ENCODE measurements at places on chromosomes 7 and 10.
A peak's percentile ranks its signal among the peaks of the same experiment; 100 is the strongest.

GRCh38 chr10:119651514-119652360 is 557 bp downstream of the BAG3 start:
- DNase-seq, result peak; percentile 52

- no peak for DNase-seq
Measured at GRCh38 chr10:119457966-119458766, 84.4 kb downstream of the RGS10 start.

DNA sequence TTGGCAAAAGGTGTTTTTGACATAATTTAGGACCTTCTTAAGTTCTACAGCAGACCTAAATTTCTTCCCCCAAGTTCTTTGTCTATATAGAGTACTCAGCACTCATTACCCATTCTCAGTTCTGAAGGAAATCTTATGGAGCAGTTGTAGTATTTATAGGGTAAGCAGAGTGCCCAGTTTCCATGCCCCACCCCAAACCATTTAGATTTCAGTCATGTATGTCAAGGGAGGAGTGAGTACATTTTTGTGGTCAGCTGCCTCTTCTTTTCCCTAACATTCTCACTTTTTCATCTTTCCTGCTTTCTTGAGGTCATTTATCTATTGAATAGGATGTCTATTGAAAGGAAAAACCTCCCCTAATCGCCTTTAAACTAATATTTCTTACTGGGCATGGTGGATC is 83.3 kb downstream of the KAT6B start:
- DNase-seq, result no peak

DNA sequence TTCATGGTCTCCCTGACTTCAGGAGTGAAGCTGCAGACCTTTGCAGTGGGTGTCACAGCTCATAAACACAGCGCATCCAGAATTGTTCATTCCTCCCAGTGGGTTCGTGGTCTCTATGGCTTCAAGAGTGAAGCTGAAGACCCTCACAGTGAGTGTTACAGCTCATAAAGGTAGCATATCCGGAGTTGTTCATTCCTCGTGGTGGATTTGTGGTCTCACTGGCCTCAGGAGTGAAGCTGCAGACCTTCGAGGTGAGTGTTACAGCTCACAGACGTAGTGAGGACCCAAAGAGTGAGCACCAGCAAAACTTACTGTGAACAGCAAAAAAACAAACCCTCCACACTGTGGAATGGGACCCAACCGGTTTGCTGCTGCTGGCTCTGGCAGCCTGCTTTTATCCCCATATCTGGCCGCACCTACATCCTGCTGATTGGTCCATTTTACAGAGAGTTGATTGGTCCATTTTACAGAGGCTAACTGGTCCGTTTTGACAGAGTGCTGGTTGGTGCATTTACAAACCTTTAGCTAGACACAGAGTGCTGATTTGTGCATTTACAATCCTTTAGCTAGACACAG is 308.8 kb downstream of the PTPRN2 start:
- no peak for DNase-seq

GRCh38 chr10:69218831-69219230 is 1.3 kb upstream of the HKDC1 start:
- no peak for DNase-seq

- DNase-seq, result no peak
Measured at GRCh38 chr10:62861507-62861906, 45.3 kb upstream of the EGR2 start.

DNA sequence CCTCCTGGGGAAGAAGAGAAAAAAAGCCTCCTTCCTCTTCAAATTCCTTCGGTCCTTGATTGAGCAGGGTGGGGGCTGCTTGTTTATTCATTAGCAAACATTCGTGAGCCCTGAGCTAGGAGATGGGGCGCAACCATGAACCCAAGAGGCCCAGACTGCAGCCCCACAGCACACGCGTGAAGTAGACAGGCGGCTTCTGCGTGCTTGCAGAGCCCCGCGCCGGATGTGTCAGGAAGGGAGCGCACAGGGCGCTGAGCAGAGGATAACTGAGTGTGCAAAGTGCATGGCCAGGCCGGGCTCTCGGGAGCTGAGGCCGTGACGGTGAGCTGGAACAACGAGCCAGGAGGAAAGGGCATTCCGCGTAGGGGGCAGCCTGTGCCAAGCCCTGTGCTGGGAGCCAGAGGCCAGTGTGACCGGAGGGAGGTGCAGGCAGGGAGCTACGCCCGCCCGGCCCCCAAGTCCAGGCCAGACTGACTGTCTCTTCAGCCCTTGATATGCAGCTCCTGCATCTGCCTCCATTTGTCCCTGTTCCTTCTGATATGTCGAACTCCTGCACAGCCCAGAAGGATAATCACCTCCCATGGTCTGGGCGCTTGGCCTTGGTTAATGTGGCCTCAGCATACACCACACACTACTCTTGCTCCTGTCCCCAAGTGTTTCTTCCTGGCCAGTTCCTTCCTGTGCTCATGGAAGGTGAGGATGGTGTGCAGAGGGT is 4.6 kb downstream of the FOXL3 start:
- DNase-seq, result no peak

- peak; percentile 84 for DNase-seq
Measured at GRCh38 chr10:132023092-132023811, 41.5 kb upstream of the BNIP3 start.

DNA sequence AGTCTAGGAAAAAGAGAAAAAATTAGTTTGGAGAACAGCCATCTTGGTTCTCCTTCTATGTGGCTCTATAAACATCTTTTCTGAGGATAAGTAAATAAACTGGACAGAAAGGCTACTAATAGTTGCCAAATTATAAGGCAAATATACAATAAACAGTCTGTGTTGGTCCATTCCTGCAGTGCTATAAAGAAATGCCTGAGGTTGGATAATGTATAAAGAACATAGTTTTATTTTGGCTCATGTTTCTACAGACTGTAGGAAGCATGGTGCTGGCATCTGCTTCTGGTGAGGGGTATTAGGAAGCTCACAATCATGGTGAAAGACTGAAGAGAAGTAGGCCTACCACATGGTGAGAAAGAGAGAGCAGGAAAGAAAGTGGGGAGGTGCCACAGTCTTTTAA is 209.7 kb downstream of the MACC1 start:
- no peak for DNase-seq

GRCh38 chr10:20811131-20811530 is 86.0 kb downstream of the NEBL start:
- DNase-seq, result no peak

- DNase-seq, result no peak
Measured at GRCh38 chr10:131002031-131002861, 309.3 kb downstream of the TCERG1L start.

DNA sequence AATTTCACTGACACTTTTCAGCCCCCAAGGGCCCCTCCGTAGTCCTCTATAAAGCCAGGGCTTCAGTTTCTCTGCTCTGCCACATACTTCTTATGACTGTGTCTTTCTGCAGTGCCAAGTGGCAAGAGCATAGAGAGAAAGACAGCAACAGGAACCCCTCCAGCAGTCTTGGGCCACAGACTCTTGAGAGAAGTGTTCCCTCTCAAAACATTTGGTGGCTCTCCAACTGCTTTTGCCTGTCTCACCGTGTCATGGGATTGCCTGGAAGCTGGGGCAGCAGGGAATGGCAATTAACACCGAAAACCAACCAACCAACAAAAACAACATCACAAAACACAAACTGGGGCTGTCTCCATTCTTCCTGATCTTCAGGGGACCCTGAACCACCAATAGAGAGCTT is 73.8 kb upstream of the ELN start:
- no peak for DNase-seq

DNA sequence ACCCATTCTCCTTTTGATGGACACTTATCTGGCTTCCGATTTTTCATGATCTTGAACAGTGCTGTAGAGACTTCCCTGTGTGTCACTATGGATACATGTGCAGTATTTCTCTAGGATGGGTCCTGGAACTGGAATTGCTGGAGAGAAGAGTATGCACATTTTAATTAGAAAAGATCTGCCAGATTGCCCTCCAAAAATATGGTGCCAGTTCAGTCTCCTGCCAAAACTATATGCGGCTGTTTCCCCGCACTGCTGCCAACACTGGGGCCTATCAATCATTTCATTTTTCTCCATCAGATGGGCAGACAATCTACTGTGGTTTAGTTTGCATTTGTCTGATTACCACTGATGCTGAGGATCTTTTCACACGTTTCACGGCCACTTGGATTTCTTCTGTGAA is 105.0 kb downstream of the SH2D4B start:
- no peak for DNase-seq

DNA sequence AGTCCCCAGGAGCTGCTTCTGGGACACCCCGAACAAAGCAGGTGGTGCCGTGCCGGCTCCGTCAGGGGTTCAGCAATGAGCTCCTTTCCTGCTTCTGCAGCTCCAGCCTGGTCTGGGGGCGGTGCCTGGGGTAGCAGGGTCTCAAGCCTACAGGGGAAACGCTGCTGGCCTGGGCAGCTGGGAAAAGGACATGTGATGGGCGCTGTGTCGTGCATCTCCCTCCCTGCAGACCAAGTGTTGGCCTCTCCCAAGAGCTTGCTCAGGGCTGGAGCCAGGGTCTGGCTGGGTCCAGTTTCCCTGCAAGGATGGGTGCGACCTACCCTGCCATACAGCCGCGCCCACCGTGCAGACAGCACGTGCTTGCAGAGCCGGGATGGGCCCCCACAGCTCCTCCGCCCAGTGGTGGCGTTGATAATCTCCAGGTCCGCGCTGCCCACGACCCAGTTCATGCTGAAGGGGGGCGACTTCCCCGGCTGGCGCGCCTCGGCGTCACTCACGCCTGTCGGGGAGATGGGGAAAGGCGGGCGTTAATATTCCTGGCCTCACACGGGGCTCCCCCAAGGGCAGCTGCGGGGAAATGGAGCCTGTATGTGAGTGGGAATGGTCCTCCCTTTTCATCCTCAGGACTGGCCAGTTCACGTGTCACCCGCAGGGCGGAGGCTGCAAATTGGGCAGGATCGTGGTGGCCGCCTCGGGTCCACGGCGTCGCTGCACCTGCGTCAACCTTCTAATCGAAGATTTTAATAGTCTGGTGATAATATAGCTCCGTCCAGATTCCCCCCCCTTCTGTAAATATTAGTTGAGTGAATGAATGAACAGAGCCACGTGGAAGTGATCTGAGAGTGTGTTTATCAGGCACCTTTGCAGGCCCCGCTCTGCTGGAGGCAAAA is 128.6 kb downstream of the WDR37 start:
- no peak for DNase-seq

GRCh38 chr10:68327889-68328786 is 3.7 kb upstream of the HNRNPH3 start:
- DNase-seq, result no peak

DNA sequence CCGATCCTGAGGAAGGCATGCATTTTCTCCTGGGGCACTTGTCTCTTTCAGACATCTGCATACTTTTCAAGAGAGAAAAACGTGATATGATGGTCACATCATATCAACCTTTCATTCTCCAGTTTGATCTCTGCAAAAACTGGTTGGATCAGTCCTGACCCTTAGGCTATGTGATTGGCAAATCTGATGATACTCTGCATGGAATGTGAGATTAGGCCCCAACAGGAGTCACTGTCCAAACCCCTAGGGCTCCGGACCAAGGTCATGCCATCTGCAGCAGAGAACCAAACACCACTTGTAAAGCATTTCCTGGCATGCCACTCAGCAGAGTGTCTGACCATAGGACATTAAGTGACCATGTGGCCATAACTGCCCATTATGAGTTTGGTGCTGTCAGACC is 8.6 kb downstream of the GCK start:
- no peak for DNase-seq

GRCh38 chr10:31668326-31668725 is 260.3 kb downstream of the ARHGAP12 start:
- DNase-seq, result no peak

GRCh38 chr7:12350971-12351370 is 52.7 kb downstream of the VWDE start:
- no peak for DNase-seq

DNA sequence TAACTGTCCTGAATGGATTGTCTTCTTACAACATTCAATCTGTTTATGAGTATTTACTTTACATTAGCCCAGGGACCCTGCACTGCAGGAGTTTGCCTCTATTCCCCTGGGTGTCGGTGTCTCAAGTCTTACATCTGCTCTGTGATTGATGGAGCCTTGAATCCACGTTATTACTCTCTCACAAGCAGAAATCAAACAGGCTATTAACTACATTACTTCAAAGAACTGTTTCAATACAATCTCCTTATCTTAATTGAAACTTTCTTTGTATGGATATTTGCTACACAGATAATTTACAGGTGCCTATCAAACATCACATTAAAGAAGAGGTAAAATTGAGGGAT is 3.1 kb upstream of the ARID5B start:
- no peak for DNase-seq

- no peak for DNase-seq
Measured at GRCh38 chr7:80643336-80643915, 5.0 kb downstream of the CD36 start.

GRCh38 chr7:7816084-7816483 is 97.7 kb upstream of the RPA3 start:
- peak; percentile 38 for DNase-seq

DNA sequence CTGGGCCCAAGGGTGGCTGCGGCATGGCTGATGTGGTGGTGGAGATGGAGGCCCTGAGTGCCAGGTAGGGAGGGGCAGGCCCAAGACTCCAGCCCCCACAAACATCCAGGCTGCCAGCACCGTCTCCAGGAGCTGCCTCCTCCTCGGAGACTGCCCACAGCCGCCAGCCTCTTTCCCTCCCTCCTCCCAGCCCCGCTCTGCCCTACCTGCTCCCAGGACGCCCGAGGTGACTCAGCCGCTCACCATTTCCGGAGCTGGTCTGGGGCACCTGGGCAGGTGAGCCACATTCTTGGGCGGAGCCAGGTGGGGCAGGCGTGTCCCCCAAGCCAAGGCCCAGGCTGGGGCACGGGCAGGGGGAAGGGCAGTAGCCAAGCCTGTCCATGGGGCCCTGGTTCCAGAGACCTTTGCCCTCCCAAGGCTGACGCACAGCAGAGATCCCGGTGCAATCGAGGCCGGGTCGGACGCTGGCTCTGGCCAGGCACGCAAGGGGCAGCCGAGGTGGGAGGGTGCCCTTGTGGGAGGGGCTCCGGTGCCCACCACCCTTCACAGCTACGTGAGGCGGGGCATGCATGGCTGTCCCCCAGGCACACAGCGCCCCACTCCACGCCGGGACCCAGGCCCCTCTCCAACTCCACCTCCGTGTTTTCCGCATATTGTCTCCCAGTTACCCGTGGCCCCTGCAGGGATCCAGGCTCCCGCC is 8.8 kb downstream of the ADAP1 start:
- no peak for DNase-seq

DNA sequence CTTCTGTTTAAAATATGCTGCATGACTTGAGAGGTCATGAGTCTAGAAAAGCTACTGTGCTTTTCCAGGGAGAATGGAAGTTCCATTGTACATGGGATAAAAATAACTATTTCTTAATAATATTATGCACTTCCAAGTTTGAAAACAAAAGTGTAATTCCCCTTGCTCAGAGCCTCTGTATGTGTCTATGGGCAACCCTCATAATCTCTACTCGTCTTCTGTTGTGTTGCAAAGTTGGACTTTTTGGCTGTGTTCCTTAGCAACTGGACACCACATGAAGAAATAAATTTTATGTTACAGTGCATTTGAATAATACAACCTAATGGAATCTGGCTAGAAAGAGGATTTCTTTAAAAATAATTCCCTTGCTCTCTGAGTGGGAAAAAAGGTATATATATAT is 242.6 kb downstream of the TWIST1 start:
- no peak for DNase-seq

DNA sequence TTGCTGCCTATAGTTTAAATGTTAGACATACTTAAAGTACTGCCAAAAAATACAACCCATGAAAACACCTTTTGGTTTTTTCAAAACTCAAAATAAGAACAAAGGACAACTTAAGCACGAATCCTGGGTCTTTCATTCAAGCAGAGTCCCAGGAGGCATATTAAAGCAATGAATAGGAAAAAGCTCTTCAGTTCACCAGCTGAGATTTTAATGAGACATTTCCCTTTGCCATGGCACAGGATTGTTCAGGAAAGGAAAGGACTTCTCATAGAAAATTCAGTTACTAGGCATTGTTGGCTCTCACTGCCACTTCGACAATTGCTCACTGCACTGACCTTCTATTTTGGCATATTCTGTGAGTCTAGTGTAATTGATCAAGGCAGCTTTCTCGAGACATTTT is 133.5 kb upstream of the FEZF1 start:
- no peak for DNase-seq

All from GM20000 (cell line).